ENCODE measurements at places on chromosomes 13 and 19. TPM values are rescaled to one million over a fixed set of nuclear protein-coding genes. Genes with fewer than 3 reads are reported as not detected.

The LILRA1 gene
- total RNA-seq: not detected

The ZNF829 gene
- not detected for total RNA-seq

The CFAP97D2 gene
- total RNA-seq: not detected

The RHPN2 gene
- total RNA-seq: 39.1 TPM

The ZNF30 gene
- total RNA-seq: 0.58 TPM

The SKA3 gene
- 2.3 TPM for total RNA-seq

The CALR3 gene
- not detected for total RNA-seq

The PALM3 gene
- total RNA-seq: 59.4 TPM

The OR7C1 gene
- total RNA-seq: not detected

DNA sequence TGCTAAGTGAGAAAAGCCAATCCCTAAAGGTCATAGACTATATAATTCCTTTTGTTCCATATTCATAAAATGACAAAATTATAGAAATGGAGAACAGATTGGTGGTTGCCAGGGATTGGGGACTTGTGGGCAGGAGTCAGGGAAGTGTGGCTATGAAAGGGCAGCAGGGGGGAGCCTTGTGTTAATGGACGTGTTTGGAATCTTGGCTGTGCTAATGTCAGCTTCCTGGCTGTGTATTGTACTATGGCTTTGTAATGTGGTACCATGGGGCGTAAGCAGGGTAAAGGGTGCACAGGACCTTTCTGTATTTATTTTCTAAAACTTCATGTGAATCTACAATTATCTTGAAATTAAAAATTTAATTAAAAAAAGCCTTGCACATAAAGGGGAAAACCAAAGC, 248.5 kb downstream of the UQCRFS1 start:
- H3K27ac ChIP-seq: no peak overlapping the region
- no peaks in the 10 kb centered on the region for H3K27me3 ChIP-seq
- H3K36me3 ChIP-seq: no peaks in the 10 kb centered on the region
- H3K4me3 ChIP-seq: no peak overlapping the region

GRCh38 chr19:5132206-5132560, 163.3 kb downstream of the KDM4B start:
- H3K4me3 ChIP-seq: no peak overlapping the region
- no peak for DNase-seq
- peaks cover 27% of the 10 kb centered on the region for H3K4me1 ChIP-seq
- H3K27me3 ChIP-seq: no peaks in the 10 kb centered on the region
- H3K27ac ChIP-seq: no peak overlapping the region
- peaks cover 77% of the 10 kb centered on the region for H3K36me3 ChIP-seq

- peaks cover 14% of the 10 kb centered on the region for H3K36me3 ChIP-seq
- H3K4me3 ChIP-seq: peak within 1 kb of the TSS; percentile 95
- peak; percentile 95 for DNase-seq
- peaks cover 41% of the 10 kb centered on the region for H3K4me1 ChIP-seq
Observed at GRCh38 chr19:50025794-50026549, at the start of gene ZNF473. TSS of gene ZNF473 (plus strand) at chr19:50026005. CDS start at chr19:50031083, 5,078 bp downstream.

DNA sequence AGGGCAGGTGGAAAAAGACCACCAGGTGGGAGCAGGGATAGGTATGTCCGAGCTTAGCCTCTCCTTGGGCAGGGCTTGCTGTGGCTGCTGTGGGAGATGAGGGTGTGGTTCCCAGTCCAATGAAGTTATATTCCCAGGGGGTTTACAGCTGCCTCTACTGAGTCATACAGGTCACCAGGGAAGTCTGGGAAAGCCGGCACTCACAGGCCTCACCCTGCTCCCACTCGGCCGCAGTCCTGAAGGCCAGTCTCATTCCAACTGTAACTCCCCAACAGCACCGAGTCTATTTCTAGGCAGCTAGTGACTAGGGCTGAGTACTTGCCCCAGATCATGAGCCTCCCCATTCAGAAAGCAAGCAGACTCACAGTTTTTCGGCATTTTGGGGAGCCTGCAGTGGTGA, 77.1 kb downstream of the FNDC3A start:
- no peak for DNase-seq
- no peaks in the 10 kb centered on the region for H3K4me1 ChIP-seq
- H3K36me3 ChIP-seq: no peaks in the 10 kb centered on the region

- DNase-seq: no peak
- no peaks in the 10 kb centered on the region for H3K27me3 ChIP-seq
- no peak overlapping the region for H3K4me3 ChIP-seq
Observed at GRCh38 chr13:110548891-110549794, 12.4 kb downstream of the RAB20 start.

DNA sequence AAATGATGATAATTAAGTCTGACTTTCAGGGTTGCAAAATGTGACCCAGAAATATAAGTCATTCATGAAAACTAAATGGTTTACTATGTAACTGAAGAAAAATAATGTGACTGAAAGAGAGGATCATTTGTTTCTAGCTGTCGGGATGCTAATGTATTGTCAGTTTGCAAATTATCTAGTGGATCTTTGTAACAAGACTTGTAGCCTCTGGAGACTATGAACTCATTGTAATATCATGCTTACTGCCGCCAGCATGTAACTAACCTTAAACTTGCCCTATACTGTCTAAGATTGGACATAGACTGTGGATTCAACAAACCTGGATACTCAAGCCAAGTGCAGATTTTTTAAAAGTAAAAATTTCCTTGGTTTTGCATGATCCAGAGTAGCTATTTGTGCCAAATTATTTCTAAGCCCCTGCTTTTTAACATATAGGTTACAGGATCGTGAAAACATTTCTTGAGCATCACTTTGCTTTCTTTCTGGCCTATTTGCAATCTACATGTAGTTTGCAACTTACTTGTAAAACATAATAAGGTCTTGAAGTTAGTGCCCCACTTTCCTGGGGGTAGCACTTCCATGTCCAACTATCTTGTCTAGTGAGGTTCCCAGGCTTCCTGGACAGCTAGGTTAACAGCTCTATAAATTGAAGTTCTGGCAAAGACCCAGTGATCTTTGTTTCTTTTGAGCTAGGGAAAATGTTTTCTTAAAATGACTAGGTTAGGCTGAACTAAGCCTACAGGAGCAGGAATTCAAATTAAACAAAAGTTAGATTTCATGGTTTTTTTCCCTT, 3.3 kb upstream of the POSTN start:
- no peak for DNase-seq
- no peak overlapping the region for H3K27ac ChIP-seq
- H3K36me3 ChIP-seq: no peaks in the 10 kb centered on the region
- no peak overlapping the region for H3K4me3 ChIP-seq
- no peaks in the 10 kb centered on the region for H3K27me3 ChIP-seq

DNA sequence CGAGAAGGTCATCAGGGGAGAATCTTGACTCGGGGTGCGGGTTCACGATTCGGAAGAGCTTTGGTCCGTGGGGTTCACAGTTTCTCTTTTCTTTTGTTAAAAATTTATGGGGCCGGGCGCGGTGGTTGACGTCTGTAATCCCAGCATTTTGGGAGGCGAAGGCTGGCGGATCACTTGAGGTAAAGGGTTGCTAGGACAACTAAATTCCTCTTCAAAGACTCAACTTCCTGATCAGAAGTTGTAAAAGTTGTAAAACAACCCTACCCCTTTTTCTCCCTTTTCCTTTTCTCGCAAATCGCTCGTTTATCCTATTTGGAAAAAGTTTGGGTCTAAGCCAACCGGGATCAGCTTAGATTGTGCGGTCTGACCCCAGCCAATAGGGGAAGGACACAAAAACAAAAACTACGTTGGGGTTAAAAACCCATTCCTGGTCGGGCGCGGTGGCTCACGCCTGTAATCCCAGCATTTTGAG, 673 bp downstream of the ZNF486 start:
- DNase-seq: peak; percentile 40
- no peaks in the 10 kb centered on the region for H3K27me3 ChIP-seq
- H3K27ac ChIP-seq: peak overlapping the region; percentile 62
- peaks cover 19% of the 10 kb centered on the region for H3K36me3 ChIP-seq

DNA sequence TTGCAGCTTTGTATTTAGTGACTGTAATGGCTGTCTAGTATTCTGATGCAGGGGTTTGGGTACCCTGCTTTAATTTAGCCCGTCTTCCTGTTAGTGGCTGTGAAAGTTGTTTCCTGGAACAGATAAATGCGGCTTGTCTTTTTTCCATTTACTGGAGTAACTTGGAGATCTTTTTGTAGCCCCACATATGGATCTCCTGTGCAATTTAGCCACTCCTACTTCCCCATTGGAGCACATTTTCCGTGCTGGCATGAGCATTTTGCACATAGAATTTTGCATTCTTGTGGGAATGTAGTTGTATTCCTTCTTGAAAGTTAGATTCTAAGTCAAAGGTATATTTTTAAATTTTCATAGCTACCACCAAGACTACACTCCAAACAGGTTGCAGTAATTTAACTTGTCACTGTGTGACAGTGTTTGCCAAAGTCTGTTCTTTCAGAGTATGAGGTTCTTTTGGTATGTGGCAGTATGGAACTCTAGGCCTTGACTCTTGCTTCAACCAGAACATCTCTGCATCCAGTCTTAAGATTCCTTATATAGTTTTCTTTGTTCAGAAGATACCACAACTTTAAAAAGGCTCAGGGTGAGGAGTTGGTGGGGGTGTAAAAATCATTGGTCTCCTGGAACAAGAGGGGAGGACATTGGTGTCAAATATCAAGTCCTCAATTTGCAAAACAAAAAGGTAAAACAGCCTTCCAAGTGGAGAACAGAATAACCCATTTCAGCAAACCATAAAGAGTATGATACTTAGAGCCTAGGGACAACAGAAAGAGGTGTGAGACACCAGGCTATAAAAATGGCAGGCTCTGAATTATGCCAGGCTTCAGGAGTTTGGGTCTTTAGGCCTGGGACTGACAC, 21.1 kb upstream of the CCDC97 start:
- no peak for DNase-seq
- H3K36me3 ChIP-seq: peaks cover 100% of the 10 kb centered on the region
- no peaks in the 10 kb centered on the region for H3K27me3 ChIP-seq
- H3K27ac ChIP-seq: no peak overlapping the region
- no peaks in the 10 kb centered on the region for H3K4me1 ChIP-seq
- H3K4me3 ChIP-seq: no peak overlapping the region

GRCh38 chr13:29480893-29481525, 114.5 kb downstream of the SLC7A1 start:
- no peaks in the 10 kb centered on the region for H3K27me3 ChIP-seq
- DNase-seq: no peak
- H3K4me1 ChIP-seq: no peaks in the 10 kb centered on the region
- H3K36me3 ChIP-seq: no peaks in the 10 kb centered on the region
- no peak overlapping the region for H3K4me3 ChIP-seq

DNA sequence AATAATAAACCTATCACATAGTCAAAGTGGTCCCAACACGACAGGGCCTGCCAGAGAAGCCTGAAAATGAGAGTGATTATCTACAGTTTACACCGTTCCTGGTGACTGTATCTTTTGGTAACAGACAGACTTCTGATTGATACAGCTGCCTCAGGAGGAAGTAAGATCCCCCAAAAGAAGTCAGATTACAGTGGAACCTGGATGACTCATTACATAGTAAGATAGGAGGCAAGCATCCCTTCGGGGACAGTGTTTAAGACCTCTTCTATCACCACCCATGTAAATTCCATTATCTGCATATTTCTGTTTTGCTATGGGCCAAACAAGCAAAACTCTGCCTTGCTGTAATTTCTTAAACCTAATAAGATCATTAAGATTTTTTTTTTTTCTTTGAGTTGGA, 44.0 kb upstream of the FLT1 start:
- no peaks in the 10 kb centered on the region for H3K4me1 ChIP-seq
- H3K27me3 ChIP-seq: peaks cover 19% of the 10 kb centered on the region
- no peak overlapping the region for H3K27ac ChIP-seq
- H3K4me3 ChIP-seq: no peak overlapping the region

DNA sequence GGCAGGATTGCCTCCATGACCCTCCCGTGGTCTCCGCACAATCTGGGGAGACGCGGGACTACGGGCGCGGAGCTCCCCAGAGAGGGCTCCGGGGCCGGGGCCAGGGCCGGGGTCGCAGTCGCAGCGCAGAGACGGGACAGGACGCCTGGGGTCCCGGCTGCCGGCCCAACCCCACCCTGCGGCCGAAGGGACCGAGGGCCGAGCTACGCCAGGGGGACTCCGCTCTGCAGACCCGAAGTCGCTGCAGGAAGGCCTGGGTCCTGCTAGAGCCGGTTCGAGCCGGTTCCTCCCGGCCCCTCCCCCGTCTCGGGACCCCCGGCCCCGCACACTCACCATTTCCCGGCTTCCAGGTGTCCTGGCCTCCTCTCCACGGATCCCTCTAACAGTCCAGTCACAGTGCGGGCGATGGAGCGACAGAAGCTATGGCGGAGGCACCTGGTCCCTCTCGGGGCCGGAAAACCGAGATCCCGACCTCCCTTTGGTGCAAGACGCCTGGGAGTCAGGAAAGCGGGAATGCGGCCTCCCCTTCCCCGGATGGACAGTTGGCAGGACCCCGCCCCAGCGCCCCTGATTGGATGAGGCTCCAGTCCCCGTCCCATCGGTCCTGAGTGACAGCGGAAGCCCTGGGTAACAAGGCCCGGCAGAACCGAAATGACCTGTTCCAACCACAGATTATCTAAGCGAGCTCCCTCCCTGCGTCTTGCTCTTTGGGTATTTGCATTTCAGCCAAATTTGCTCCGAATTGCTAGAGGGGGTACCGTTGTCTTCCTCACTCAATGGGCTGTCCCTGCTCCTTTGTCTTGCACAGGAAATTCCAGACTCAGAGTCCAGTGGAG, at the start of gene ZNF625:
TSS of gene ZNF625 (minus strand) at position 512 of the 836 bp plus-strand sequence. CDS start at position 336, 176 bp downstream.
- H3K4me1 ChIP-seq: peaks cover 10% of the 10 kb centered on the region
- H3K4me3 ChIP-seq: peak within 1 kb of the TSS; percentile 69
- H3K27me3 ChIP-seq: no peaks in the 10 kb centered on the region
- H3K36me3 ChIP-seq: peaks cover 6% of the 10 kb centered on the region

- no peaks in the 10 kb centered on the region for H3K36me3 ChIP-seq
- no peaks in the 10 kb centered on the region for H3K4me1 ChIP-seq
- H3K27me3 ChIP-seq: no peaks in the 10 kb centered on the region
Observed at GRCh38 chr13:41411522-41411921, 45.8 kb upstream of the RGCC start.

- H3K36me3 ChIP-seq: peaks cover 33% of the 10 kb centered on the region
- no peaks in the 10 kb centered on the region for H3K4me1 ChIP-seq
- DNase-seq: no peak
- no peaks in the 10 kb centered on the region for H3K27me3 ChIP-seq
- H3K4me3 ChIP-seq: no peak overlapping the region
Observed at GRCh38 chr19:3646336-3647092, 19.9 kb upstream of the CACTIN start.
